ENCODE measurements at places on chromosomes 13 and 19. TPM values are rescaled to one million over a fixed set of nuclear protein-coding genes. Genes with fewer than 3 reads are reported as not detected.

CEACAM6 gene
- total RNA-seq: not detected

HRC gene
- total RNA-seq: not detected

ZNF587B gene
- 27.2 TPM for total RNA-seq

UBAC2 gene
- 57.3 TPM for total RNA-seq

MBD3L3 gene
- total RNA-seq: not detected

ZNF878 gene
- total RNA-seq: 0.17 TPM

FSD1 gene
- total RNA-seq: 11.0 TPM

FREM2 gene
- 0.05 TPM for total RNA-seq

SELENOW gene
- total RNA-seq: 210 TPM

BRME1 gene
- 0.51 TPM for total RNA-seq

DNA sequence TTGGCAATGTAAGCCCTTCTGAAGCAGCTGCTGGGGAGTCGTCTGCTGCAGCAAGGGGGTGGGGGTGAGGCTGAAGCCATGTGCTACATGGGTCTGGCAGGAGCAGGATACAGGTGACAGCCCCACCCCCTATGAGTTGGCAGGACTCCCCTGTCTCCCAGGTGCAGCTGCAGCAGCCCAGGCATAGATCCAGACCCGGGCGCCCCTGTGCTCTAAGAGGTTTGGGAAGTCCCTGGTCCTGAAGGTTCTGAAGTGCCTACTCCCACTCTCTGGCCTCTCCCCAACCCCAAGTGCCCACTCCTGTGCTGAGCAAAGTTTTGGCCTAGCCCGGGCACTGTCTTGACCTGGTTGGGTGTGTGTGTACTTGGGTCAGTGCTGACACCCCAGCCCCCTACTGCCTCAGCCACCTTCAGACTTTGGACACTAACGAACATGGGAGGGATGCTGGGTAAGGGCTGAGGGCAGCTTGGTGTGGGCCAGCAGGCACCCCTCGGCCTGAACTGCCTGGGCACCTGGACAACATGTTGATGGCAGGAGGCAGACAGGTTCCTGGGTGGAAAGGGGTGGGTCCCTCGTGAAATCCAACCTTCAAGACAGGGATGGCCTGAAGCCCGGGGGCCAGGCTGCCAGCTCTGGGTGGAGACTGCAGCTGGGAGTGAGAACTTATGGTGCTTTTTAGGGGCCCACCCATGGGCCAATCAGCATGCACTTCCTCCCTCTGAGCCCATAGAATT lies 54.1 kb upstream of the SLITRK6 start:
- DNase-seq: no peak

GRCh38 chr19:14916848-14917247 lies 24.4 kb upstream of the OR7C2 start:
- DNase-seq: no peak

DNA sequence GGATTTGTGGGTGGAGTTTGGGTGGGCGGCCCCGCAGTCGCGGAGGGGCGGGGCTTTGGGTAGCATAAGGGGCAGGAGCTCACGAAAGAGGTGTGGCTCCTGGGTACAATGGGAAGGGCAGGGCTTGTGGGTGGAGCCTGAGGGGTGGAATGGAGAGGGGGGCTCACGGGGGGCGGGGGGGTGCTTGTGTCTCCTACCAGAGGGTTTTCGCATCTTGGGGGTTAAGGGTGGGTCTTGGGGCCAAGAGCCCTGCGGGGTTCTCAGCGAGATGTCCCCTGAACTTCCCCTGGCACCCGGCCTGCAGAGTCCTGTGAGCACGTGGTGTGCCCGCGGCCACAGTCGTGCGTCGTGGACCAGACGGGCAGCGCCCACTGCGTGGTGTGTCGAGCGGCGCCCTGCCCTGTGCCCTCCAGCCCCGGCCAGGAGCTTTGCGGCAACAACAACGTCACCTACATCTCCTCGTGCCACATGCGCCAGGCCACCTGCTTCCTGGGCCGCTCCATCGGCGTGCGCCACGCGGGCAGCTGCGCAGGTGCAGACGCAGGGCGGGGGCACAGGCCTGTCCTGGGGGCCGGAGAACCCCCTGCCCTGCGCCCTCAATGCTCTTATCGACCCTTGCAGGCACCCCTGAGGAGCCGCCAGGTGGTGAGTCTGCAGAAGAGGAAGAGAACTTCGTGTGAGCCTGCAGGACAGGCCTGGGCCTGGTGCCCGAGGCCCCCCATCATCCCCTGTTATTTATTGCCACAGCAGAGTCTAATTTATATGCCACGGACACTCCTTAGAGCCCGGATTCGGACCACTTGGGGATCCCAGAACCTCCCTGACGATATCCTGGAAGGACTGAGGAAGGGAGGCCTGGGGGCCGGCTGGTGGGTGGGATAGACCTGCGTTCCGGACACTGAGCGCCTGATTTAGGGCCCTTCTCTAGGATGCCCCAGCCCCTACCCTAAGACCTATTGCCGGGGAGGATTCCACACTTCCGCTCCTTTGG lies 5.1 kb downstream of the FSTL3 start:
- DNase-seq: peak; percentile 97

DNA sequence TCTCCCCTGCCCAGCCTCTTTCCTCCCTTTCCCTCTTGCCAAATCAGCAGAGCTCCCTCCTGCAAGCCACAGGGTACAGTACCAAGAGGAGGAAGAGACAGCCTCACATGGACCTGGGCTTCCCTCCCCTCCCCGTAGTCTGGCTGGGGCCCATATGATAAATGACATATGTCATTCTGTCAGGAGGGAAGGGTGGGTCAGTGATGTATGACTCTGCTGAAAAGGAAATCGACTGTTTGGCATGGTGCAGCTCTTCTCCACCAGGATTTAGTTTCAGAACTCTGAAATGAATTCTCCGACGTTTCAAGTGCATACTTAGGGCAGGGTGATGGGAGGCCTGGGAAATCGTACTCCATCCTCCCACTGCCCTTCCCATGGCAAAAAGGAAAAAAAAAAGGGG lies 9.8 kb downstream of the TSHZ3 start:
- DNase-seq: no peak

GRCh38 chr13:75713852-75714251 lies 77.7 kb downstream of the LMO7 start:
- no peak for DNase-seq

GRCh38 chr19:36115453-36116343 lies at the start of gene TBCB:
Gene TBCB (plus strand): TSS chr19:36115468. CDS start chr19:36115561, 93 bp downstream.
- peak; percentile 37 for DNase-seq

- no peak for DNase-seq
Observed at GRCh38 chr19:52533901-52534300, 6.4 kb downstream of the ZNF808 start.

DNA sequence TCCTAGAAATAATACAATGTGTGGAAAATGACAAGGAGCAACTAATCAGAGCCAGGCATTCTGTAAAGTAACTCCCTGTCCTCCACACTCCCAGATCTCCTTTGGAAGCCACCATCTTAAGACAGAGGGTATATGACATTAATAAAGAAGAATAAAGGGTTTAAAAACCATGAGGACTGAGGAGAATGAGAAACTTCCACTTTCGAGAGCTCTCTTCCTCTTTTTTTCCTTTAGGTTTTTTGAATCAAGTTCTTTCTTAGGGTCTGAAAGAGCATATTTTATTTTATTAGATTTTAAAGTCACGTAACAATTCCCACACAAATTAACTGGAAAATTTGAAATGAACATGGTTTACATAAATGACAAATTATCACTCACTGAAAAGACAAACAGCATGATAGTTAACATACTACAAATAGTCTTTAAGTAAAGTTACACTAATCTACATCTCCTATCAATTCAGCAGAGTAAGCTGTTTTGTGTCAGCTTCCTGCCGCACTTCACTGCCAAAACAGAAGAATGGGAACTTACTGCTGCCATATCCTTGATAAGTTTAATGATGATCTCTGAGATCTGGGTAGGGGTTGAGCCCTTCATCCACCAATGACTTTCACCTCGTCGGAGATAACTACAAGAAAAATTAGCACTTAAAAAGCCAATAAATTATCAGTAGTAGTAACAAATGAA lies 38.6 kb upstream of the FBXL3 start:
- peak; percentile 11 for DNase-seq

DNA sequence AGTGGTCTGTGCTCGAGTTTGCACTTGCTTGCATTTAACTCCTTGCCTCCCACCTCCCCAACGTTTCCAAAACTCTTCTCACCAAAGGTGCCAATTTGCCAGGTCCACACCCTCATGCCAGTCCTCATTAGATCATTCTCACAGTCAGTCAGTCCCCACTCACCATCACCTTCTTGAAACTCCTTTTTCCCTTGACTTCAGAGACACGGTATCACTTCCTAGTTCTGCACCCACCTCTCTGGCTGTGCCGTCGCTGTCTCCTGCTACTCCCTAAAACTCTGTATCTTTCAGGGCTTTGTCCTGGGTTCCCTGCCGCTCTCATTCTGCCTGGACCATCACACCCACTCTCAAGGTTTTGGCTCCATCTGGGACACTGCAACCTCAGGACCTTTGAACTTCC lies 19.6 kb downstream of the OLFM2 start:
- no peak for DNase-seq

- DNase-seq: no peak
Observed at GRCh38 chr19:39410831-39411080, 1.7 kb upstream of the PLEKHG2 start.

DNA sequence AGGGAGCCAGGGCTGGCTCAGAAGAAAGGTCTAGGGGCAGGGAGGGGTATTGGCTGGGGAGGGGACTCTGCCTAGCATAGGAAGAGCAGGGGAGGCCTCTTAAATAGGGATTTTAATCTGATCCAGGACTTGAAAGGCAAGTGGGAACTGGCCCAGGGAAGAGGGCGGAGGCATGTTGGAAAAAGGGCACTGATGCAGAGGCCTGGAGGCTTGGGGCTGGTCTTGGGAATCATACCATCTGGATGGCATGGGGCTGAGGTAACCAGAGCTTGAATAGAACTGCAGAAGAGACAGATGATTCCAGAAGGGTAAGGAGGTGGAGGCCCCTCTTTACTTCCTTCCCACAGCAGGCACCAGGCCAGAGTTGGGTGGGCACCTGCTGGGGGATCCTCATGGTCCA lies 29.1 kb downstream of the CERS4 start:
- DNase-seq: no peak

GRCh38 chr19:41753159-41753558 lies 2.2 kb upstream of the CEACAM6 start:
- DNase-seq: peak; percentile 58

DNA sequence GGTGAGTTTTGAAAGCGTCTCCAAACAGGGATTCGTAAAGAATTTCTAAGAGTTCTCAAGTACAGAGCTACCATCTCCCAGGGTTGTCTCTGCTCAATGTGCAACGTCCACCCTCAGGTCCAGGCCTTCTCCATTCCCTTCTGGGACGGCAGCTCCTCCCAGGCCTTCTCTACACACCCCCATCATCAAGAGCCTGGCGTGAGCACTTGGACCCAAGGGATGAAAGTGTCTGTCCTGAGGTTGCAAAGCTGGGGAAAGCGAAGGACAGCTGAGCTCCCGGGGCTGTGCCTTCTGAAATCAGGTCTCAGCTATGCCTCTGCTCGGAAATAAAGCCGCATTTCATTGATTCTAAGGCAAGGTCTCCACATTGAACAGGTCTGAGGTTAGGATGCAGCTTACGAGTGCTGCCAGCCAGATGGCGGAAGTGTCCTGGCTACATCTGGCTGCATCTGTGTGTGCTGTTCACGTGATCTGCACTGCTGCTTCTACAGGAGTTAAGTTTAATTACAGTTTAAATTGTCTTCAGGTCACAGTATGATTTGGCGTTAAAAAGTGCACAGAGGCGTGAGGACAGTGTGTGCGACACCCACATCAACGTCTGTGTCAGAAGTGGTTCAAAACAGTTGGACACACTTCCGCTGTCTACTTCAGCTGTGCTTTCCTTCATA lies 27.0 kb upstream of the MIER2 start:
- DNase-seq: no peak

- DNase-seq: peak; percentile 82
Observed at GRCh38 chr19:7681340-7682174, 924 bp downstream of the TRAPPC5 start.

DNA sequence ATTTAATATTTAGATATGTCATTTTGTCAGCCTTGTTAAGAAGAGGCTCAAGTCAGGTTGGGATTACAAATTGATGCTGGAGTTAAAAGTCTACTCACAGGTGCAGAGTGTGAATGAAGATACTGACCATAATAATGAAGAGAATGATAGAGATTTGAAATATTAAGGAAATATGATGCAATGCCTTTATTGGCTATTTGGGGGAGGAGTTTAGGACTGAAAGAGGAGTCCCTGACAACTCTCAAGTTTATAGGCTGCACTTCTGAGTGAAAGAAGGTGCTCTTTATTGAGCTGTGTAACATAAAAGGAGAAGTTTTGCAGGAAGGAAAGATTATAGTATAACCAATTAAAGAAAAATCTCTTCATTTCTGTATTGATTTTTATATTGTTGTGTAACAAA lies 827.7 kb upstream of the PCDH9 start:
- no peak for DNase-seq

DNA sequence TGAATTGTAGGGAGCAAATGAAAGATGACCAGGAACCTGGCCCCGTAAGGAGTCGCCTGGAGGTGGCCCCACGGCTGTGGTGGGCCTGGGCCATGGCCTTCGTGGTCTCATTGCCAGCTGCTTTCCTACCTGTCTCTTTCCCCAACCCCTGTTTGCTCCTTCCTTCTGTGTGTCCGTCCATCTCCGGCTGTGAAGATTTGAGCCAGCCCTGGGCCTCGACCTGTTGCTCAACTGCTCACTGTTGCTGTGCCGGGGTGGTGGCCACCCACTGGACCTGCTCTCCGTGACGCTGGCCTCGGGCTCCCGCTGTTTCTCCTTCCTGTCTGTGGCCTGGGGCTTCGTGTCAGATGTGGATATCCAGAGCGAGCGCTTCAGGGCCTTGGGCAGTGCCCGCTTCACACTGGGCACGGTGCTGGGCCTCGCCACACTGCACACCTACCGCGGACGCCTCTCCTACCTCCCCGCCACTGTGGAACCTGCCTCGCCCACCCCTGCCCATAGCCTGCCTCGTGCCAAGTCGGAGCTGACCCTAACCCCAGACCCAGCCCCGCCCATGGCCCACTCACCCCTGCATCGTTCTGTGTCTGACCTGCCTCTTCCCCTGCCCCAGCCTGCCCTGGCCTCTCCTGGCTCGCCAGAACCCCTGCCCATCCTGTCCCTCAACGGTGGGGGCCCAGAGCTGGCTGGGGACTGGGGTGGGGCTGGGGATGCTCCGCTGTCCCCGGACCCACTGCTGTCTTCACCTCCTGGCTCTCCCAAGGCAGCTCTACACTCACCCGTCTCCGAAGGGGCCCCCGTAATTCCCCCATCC lies 8.5 kb downstream of the DBP start:
- DNase-seq: no peak

DNA sequence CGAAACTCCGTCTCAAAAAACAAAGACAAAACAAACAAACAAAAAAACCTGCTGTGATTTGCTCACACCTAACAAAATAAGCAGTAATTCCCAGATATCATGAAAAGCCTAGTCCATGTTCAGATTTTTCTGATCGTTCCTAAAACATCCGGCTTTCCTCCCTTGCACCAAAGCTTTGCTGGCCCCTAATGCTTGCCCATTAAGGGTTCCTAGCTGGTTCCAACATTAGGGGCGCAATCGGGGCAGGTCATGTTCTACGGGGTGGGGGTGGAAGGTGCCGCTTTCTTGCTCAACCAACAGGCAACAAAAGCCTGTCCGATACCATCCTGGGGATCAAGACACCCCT lies 25.5 kb upstream of the FXYD3 start:
- no peak for DNase-seq

- DNase-seq: no peak
Observed at GRCh38 chr13:34038541-34039068, 220.7 kb downstream of the RFC3 start.
